ENCODE measurements at places on chromosomes 13 and 19.

- DNase-seq: peak; percentile 48
These were observed 4.1 kb downstream of the HMG20B start for GRCh38 chr19:3576696-3577443.

- DNase-seq: no peak
These were observed 46.8 kb downstream of the TEX26 start for GRCh38 chr13:30978981-30979956.

DNA sequence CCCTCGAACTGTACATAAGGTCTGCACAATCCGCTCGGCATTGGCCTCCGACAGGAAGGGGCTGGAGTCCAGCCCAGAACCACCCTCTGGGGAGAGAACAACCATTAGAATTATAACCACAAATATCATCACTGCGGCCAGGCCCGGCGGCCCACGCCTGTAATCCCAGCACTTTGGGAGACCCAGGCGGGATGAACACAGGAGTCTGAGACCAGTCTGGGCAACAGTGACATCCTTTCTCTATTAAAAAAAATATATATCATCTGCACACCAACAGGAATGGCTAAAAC lies 11.4 kb downstream of the COQ8B start:
- DNase-seq: no peak

DNA sequence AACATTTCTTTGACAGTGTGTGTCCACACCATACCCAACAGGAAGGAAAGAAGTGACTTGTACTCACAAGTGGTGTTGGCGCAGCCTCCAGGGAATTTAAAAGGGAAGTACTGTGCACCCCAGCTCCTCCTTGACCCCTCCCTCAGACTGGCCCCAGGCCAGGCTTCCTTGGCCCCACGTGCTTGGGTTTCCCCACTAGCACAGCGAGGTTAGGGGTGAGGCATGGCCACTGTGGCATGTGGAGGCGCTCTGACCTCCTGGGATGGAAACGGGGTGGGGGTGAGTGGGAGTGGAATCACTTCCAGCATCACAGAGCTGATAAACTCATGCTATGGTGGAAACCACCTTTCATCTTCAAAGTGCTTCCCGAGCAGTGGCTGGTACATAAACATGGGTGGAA lies 168.6 kb downstream of the ZNF536 start:
- no peak for DNase-seq

DNA sequence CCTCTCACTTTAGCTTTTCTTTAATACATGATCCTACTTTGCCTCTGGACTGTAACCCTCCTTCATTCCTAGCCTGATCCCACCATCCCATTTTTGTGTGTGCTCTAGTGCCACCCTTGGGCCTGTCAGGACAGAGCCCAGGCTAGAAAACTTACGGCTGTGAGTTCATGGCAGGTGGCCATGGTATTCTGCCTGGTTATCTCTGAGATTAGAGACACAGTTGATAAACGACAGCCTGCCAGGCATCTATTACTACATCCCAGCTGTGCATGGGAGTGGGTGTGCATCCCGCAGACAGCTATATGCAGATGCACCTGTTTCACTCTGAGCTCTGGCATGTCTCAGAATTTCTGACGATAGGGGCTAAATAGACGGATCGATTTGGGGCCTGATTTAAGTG lies 110.9 kb downstream of the HS6ST3 start:
- DNase-seq: no peak

DNA sequence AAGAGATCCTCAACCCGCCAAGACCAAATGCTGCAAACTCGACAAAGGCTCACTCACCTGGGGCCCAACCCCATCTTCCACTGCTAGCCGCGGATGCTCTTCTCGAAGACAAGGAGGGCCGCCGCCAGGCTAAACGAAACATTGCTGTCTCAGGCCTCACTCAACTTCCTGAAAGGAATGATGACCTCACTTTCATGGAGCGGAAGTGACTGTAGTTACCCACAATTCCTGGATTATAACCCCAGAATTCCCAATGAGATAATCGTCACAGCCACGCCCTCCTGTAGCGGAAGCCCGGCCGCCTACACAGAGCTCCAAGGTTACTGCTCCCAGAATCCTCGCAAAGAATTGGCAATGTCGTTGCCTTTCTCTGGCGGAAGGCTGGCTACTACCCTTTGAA lies 10.5 kb upstream of the ZNF112 start:
- DNase-seq: no peak

DNA sequence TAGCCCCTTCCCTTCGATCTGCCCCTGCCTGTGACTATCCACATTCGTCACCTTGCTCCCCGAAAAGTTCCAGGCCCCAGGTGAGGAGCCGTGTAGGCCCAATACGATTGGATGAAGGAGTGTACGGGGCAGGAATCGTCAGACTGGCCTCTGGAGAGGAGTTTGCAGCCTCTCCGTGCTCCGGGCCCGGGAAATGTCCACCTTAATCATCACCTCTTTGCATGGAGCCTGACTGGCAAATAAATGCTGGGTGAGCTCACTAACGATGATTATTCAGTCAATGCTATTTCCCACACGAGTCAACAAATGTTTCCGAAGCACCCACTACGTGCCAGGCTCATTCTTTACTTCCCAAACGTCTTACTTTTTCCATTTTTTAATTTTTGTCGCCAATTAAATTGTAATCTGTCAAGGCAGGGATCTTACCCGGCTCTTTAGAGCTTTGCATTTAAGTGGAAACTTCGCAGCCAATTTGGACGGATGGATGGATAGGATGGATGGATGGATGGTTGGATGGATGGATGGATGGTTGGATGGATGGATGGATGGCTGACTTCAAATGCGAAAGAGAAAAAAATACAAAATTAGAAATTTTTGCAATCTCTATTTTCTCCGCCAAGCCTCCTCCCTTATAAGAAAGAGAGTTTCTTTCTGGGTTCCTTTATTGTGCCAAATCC lies 45.8 kb downstream of the TGDS start:
- DNase-seq: no peak

DNA sequence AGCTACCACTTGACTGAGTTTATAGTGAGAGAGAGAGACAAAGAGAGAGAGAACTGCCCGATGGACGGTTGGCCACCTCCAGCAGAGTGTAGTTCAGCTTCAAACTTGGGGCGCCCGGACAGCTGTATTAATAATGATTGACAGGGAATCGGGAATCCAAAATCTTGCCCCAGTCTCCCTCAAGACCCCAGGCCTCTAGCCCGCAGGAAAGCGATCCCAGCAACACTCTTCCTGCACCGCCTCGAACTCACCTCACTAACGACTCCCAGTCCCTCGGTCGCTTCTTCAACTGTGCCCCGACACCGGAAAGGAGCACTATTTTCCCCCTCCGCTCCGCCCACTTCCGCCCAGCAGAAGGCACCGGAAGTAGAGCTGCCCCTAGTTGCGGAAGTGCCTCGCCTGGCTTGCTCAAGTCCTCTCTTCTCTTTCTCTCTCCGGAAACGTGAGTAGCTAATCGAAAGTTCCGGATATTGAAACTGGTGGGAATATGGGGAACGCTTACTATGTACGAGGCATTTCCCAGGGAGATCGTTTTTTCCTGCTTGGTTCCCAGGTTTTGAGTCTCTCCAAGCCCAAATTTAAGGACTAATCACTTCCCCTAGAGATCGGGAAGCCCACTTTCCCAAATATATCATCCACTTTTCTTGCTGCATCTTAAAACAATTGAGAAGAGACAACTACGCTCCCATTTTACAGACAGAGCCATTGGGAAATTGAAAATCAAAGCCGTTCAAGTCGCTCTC lies at the start of gene NOSIP:
NOSIP (minus strand) TSS at position 293 of the 743 bp plus-strand sequence. CDS start 19,865 bp downstream, outside the sequence.
- peak; percentile 94 for DNase-seq

DNA sequence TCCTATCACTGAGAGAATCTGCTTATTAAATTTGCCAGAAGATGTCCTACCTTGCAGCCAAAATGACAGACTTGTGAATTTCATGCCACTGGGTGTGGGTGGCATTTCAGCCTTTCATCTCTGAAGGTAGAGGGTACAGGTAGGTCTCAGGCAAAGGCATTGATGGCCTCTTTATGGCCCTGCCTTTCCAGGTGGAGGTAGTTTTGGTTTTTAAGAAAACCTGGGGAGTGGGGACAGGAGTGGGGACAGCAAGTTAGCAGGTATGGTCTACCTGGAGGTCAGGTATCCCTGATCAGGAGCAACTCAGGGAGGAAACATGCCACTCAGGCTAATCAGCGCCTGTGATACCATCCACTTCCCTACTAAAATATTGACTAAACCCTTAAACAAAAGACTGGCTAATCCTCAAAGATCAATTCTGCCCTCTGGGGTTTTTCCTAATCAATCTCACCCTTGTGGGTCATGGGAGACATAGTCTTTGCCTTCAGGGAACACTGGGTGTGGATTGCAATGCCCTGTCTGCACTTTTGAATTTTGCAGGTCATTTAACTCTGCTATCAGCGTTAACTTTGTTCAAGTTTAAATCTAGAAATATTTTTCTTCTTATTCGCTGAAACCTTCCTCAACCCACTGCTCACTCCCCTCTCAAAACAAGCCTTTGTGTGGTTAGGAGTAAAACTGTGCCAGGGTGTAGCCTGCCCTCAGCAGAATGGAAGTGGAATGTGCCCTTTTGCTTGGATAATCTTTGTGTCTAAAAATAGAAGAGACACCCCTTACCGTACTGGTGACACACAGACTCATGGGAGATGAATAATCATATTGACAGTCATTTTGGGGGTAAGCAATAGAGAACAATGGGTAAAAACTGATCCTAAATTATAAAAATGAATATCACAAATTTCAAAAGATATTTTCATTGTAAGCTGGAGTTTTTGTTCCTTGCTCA lies 233.7 kb downstream of the COG6 start:
- no peak for DNase-seq

DNA sequence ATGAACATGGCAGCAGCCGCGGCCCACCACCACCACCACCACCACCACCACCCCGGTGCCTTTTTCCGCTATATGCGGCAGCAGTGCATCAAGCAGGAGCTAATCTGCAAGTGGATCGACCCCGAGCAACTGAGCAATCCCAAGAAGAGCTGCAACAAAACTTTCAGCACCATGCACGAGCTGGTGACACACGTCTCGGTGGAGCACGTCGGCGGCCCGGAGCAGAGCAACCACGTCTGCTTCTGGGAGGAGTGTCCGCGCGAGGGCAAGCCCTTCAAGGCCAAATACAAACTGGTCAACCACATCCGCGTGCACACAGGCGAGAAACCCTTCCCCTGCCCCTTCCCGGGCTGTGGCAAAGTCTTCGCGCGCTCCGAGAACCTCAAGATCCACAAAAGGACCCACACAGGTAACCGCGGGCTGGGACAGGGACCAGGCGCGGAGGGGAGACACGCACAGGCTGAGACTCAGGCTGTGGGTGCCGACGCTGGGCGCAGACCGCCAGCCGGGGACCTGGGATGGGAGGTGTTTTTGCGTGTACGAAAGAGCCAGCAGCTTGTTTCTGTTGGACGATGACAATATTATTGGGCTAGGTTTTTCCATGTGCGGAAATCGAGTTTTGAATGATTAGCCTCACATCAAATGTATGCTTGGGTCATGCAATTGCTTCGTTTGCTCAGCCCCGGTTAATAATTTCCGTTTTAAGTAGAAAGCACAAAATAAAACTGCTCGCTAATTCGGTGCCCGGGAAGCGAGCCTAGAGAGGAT lies 1.3 kb downstream of the ZIC2 start:
- no peak for DNase-seq

GRCh38 chr19:32646556-32646955 lies 28.4 kb downstream of the ANKRD27 start:
- DNase-seq: no peak

- DNase-seq: no peak
These were observed 6.8 kb upstream of the LRFN1 start for GRCh38 chr19:39327363-39328045.

DNA sequence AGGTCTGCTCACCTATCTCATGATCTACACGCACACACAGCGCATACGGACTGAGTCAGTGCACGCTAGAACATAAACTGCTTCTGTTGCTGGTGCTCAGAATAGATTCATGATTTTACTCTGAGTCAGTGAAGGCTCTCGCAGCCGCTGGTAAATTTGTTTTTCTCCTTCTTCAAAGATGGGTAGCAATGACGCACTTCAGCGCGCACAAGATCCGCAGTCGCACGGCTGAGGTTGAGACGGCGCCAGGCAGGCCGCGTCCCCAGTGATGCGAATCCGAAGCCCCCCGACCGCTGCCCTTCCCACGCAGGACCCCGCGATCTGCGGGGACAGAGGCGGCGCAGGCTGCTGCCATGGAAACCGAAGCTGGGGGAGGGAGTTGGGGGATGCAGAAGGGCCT lies 103.7 kb upstream of the USP29 start:
- DNase-seq: no peak

DNA sequence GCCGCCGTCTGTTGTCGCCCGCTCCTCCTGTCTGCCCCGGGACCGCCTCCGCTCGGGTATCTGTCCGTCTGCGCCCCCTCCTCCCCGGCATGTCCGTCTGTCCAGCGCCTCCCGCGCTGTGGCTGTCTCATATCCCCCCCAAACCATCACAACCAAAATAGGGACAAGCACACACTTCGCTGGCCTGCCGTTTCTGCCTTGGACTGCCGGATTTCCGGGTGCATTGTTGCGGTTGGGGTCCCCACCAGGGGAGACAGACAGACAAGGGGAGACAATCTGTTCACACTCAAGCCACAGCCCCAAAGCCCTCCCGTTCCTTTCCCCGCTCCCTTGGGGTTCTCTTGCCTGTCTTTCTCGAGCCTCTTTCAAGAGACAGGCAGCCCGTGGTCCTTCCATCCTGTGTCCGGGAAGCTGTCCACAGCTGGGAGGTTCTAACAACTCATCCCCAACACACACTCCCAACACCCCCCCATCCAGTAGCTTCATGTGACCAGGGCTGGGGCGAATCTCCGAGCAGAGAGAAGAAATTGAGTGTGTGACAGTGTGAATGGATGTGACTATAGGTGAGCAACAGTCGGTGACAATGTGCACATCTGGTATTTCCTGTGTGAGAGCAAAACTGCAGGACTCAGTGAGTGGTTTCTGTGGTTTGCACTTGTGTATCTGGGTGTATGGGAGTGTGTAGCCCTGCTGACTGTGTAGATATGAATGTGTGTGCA lies 16.5 kb upstream of the FOSB start:
- no peak for DNase-seq

GRCh38 chr19:41189425-41190065 lies 3.5 kb upstream of the CYP2S1 start:
- no peak for DNase-seq

- no peak for DNase-seq
These were observed 57.8 kb upstream of the TPP2 start for GRCh38 chr13:102538938-102539337.

GRCh38 chr19:55400281-55401087 lies 7.1 kb downstream of the UBE2S start:
- no peak for DNase-seq

DNA sequence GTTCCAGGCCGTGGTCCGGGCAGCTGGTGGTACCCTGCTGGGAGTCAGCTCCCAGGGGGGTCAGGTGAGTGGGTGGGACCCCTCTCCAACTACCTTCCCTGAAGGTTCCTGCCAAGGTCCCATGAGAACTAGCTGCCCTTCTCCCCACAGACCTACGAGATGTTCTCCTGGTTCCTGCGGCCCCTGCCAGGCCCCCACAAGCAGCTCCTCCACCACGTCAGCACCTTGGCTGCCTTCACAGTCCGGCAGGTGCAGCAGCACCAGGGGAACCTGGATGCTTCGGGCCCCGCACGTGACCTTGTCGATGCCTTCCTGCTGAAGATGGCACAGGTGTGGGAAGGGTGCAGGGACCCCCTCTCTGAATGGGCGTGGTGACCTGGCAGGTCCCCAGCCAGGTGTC lies 5.5 kb downstream of the CYP2S1 start:
- DNase-seq: no peak

Data from globus pallidus (tissue), 1 donor.